ENCODE measurements at places on chromosomes 2 and 18. TPM values are rescaled to one million over a fixed set of nuclear protein-coding genes. Genes with fewer than 3 reads are reported as not detected.

GRCh38 chr18:36503477-36503876 is 206.0 kb downstream of the FHOD3 start:
- no peaks in the 10 kb centered on the region for H3K36me3 ChIP-seq
- no peak overlapping the region for H3K27ac ChIP-seq
- no peak overlapping the region for H3K4me3 ChIP-seq

- H3K36me3 ChIP-seq = no peaks in the 10 kb centered on the region
- peak; percentile 29 for DNase-seq
- H3K4me3 ChIP-seq = peak overlapping the region; percentile 49
- no peaks in the 10 kb centered on the region for H3K27me3 ChIP-seq
- peak overlapping the region; percentile 95 for H3K27ac ChIP-seq
- H3K4me1 ChIP-seq = peaks cover 82% of the 10 kb centered on the region
These were observed 15.9 kb downstream of the SMAD7 start for GRCh38 chr18:48934723-48935432.

GRCh38 chr2:60885683-60886082 is 4.3 kb downstream of the REL start:
- H3K27ac ChIP-seq = peak overlapping the region; percentile 80
- peak overlapping the region; percentile 69 for H3K4me3 ChIP-seq
- H3K27me3 ChIP-seq = no peaks in the 10 kb centered on the region
- H3K4me1 ChIP-seq = peaks cover 47% of the 10 kb centered on the region
- DNase-seq = no peak

GRCh38 chr2:173706936-173707335 is 258.2 kb downstream of the SP3 start:
- DNase-seq = no peak
- H3K4me1 ChIP-seq = no peaks in the 10 kb centered on the region
- no peaks in the 10 kb centered on the region for H3K36me3 ChIP-seq
- no peak overlapping the region for H3K27ac ChIP-seq
- H3K27me3 ChIP-seq = peaks cover 10% of the 10 kb centered on the region

DNA sequence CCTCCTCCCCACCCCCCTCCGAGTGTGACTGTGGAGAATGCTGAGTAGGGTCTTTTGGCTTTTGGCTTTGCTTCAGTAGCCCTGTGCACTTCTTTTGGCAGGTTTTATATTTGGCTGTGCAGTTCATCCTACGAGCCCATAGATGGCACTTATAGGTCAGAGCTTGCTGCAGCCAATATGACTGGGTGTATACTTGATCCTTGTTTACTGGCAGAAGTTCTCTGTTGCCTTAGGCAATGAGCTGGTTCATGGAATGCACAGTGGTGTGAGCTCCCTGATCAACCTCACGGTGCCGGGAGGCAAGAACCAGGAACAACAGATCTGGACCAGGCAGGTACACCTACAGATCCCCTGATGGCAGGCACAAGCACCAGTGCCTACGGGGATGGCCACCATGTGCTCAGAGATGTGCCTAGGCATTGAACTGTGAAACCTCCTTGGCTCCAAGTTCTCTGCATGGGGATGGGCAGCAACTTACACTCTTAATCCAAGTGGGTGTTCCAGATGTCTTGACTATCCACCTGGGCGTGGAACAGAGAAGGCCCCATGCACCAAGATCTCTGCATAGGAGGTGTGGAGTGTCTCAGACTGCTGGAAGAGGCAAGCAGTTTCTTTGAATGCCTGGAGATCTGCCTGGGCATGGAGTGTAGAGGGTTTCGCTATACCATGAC is 190.4 kb downstream of the KIAA1328 start:
- no peak for DNase-seq
- no peaks in the 10 kb centered on the region for H3K4me1 ChIP-seq
- no peak overlapping the region for H3K27ac ChIP-seq
- no peak overlapping the region for H3K4me3 ChIP-seq

- H3K27me3 ChIP-seq = no peaks in the 10 kb centered on the region
- peaks cover 19% of the 10 kb centered on the region for H3K4me1 ChIP-seq
- H3K4me3 ChIP-seq = peak overlapping the region; percentile 57
- H3K36me3 ChIP-seq = peaks cover 2% of the 10 kb centered on the region
These were observed 15.4 kb upstream of the RMC1 start for GRCh38 chr18:23487738-23488570.

DNA sequence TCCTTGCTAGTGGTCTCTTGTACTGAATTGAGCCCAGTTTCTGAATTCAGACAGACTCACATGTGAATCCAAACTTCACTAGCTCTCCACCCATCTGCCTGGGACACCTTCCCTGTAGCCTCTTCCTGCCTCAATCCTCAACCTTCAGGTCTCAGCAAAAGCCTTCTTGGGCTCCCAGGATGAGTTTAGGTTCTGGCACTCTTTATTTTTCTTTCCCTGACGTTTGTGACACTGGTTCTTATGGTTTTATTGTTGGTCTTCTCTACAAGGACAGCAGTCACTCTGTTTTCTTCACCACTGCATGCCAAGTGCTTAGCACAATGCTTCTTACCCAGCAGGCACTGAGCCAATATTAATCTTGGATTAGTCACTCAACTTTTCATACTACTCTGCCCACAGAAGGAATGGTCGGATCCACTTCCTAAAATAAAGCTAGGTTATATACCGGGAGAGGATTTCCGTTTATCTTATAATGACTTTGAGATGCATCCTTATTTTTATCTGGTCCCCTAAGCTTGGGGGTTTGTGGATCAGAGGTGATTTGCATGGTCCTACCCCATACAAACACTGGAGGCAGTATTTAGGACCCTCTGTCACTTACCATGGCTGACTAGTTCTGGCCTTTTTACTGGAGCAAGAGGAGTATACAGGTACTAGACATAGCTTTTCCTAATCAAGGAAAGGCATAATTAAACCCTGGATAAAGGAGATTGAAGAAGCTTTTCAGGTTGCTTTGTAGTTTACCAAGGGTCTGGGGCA is 186.3 kb downstream of the MYCN start:
- DNase-seq = no peak
- H3K4me1 ChIP-seq = no peaks in the 10 kb centered on the region
- no peak overlapping the region for H3K4me3 ChIP-seq
- H3K36me3 ChIP-seq = no peaks in the 10 kb centered on the region
- H3K27me3 ChIP-seq = no peaks in the 10 kb centered on the region

DNA sequence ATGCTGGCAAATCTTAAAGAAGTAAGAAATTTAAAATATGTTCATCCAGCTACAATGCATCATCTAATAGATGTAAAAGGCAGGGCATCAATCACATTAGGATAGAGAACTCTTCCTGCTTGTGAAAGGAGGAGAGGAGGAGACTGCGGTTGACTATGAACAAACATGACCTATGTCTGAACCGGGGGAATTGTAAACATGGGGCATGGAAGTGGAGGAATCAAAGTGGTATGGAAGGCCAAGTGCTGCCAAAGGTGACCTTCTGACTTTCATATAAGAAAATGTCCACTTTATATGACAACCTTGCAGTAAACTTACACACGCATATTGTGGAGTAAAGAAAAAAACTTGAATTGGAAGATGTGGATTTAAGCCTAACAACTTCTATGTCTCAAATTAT is 20.0 kb upstream of the SLC8A1 start:
- H3K4me1 ChIP-seq = no peaks in the 10 kb centered on the region
- H3K36me3 ChIP-seq = no peaks in the 10 kb centered on the region

DNA sequence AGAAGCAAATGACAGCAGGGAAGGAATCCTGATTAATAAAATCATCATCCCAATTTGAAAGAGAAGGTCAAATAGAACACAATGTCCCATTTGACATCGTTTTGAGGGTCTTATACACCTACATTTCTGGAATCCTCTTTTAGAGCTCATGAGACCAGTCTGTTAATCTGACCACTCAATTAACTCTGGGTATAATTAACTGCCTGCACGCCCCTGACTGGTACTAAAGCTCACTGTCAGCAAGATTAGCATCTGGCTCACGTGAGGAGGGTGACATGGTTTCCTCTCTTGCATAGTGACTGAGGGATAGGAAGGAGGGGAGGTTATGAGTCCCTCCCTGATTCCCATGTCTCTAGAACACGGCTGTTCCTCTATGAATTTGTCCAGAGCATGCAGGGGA is 124.3 kb downstream of the ICOS start:
- peaks cover 2% of the 10 kb centered on the region for H3K4me1 ChIP-seq
- no peaks in the 10 kb centered on the region for H3K36me3 ChIP-seq
- DNase-seq = no peak

DNA sequence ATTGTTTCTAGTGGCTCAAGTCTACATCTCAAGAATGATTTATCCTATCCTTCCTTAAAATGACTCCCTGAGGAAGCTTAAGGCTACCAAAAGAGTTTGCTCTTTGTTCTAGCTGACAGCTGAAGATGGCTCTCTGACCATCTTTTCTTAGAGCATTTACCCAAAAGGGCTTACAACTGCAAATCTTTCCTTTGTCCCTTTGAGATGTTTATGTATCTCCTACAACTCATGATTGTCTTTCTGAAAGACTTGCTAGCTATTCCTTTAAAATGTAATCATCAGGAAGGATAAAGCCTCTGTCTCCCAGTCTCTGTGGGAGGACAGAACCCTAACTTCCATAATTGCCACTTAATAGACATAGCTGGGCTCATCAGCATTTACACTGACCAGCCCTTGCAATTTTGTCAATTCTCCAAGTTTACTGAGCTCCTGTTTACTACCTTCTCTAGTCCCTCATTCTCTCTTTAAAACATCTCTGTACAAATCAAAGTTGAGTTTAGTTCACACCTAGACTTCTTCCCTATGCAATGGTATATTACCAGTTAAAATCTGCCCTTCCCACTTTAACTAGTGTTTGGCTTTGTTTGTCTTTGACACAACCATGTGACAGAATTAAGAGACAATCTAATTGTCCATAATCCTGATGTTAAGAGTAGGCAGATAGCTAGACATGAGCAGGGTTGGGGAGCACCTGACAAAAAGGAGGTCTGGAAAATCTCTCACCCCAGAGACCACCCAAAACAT is 188.2 kb downstream of the PTH2R start:
- H3K4me1 ChIP-seq = no peaks in the 10 kb centered on the region
- H3K27me3 ChIP-seq = no peaks in the 10 kb centered on the region
- H3K36me3 ChIP-seq = no peaks in the 10 kb centered on the region
- H3K27ac ChIP-seq = no peak overlapping the region
- H3K4me3 ChIP-seq = no peak overlapping the region

DNA sequence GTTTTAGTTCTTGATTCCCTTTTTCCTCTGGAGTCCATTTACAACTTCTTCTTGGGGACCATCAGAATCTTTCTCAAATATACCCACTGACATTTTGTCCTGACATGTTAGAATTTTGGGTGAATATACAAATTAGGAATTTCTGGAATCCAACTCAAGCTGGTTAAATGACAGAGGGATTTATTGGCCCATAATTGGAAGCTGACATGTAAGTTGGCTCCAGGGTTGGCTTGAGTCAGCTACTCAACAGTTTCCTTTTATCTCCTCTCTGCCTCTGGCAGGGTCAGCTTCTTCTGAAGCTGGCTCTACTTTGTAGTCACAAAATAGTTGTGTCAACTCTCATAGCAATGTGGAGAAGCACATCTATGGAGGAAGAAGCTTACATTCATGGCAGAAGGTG is 36.6 kb upstream of the PPP1R1C start:
- peaks cover 25% of the 10 kb centered on the region for H3K27me3 ChIP-seq
- peaks cover 3% of the 10 kb centered on the region for H3K4me1 ChIP-seq
- no peaks in the 10 kb centered on the region for H3K36me3 ChIP-seq
- no peak overlapping the region for H3K27ac ChIP-seq
- no peak for DNase-seq
- no peak overlapping the region for H3K4me3 ChIP-seq

GRCh38 chr2:39024833-39025232 is 96.0 kb downstream of the SOS1 start:
- peaks cover 4% of the 10 kb centered on the region for H3K4me1 ChIP-seq
- DNase-seq = peak; percentile 10
- H3K4me3 ChIP-seq = no peak overlapping the region
- no peaks in the 10 kb centered on the region for H3K27me3 ChIP-seq
- H3K36me3 ChIP-seq = peaks cover 1% of the 10 kb centered on the region

GRCh38 chr18:3111523-3112240 is 98.7 kb upstream of the LPIN2 start:
- no peaks in the 10 kb centered on the region for H3K36me3 ChIP-seq
- DNase-seq = no peak
- no peaks in the 10 kb centered on the region for H3K4me1 ChIP-seq
- H3K4me3 ChIP-seq = no peak overlapping the region
- H3K27me3 ChIP-seq = no peaks in the 10 kb centered on the region

- H3K4me1 ChIP-seq = peaks cover 13% of the 10 kb centered on the region
- no peak overlapping the region for H3K4me3 ChIP-seq
- DNase-seq = no peak
- H3K27ac ChIP-seq = no peak overlapping the region
- H3K36me3 ChIP-seq = no peaks in the 10 kb centered on the region
- no peaks in the 10 kb centered on the region for H3K27me3 ChIP-seq
These were observed 88.8 kb upstream of the RMDN2 start for GRCh38 chr2:37836270-37836669.

DNA sequence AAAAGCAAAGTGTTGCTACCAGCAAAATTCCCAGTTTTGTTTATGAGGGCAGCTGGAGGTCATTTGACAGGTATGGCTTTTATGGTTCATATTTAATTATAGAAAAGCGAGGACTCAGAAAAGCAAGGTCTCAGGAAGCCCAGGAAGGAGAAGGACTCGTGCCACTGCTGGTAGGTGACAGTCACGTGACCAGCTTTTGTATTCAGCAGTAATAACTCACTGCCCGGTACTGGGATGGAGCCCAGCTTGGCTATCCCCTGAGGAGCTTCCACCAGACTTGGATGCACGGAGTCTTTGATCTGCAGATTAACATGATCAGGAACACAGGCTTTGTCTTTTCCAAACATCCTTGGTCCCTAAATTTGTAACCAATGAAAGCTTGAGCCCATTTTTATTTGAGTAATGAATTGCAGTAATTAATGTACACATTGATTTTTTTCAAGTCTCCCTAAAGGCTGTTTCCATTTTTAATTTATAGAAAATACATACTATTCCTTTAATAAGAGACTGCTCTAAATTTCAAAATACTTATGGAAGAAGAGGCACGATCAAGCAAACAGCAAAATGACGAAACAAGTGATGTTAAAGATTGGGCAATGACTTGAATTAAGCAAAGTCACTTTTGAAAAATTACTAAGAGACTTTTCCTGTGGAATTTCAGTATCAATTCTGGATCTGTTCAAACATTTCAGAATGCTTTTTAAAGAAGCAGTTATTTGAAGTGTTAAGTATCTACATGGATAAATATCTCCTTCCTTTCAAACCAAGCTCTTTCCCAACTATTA is 251.7 kb upstream of the HNRNPA3 start:
- DNase-seq = no peak
- no peaks in the 10 kb centered on the region for H3K4me1 ChIP-seq
- no peak overlapping the region for H3K4me3 ChIP-seq
- no peaks in the 10 kb centered on the region for H3K36me3 ChIP-seq
- no peak overlapping the region for H3K27ac ChIP-seq
- H3K27me3 ChIP-seq = peaks cover 13% of the 10 kb centered on the region

DNA sequence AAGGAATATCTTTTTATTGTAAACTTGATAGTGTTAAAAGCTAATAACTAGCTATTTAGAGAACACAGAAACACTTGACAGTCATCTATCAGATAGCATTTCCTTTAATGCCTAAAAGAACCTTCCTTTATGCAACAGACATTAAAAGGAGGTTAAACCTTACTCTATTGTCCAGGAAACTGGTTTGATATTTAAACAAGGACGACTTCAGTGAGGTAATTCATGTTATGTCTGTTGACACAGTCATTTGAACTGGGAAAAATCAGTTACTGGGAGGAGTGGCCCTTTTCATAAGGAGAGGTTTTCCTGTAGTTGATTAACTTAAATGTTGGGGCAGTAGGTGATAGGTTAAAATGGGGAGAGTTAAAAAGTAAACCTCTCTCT is 6.7 kb downstream of the TGIF1 start:
- H3K36me3 ChIP-seq = peaks cover 39% of the 10 kb centered on the region
- H3K4me1 ChIP-seq = peaks cover 64% of the 10 kb centered on the region
- no peak for DNase-seq
- H3K4me3 ChIP-seq = no peak overlapping the region

The HOXD4 gene
- not detected for total RNA-seq

The CCDC85A gene
- total RNA-seq = not detected

The EFHD1 gene
- 1.3 TPM for total RNA-seq

The RTTN gene
- total RNA-seq = 30.2 TPM

The EVX2 gene
- total RNA-seq = not detected

The GAL3ST2 gene
- total RNA-seq = not detected
